ENCODE measurements at places on chromosomes 2 and 18. TPM values are rescaled to one million over a fixed set of nuclear protein-coding genes. Genes with fewer than 3 reads are reported as not detected.

The CYP1B1 gene
- 36.3 TPM for total RNA-seq

The AQP12B gene
- not detected for total RNA-seq

GRCh38 chr2:183093857-183094657 lies 15.5 kb downstream of the DUSP19 start:
- H3K27me3 ChIP-seq, result no peaks in the 10 kb centered on the region
- DNase-seq, result no peak
- H3K4me3 ChIP-seq, result no peak overlapping the region
- H3K4me1 ChIP-seq, result peaks cover 11% of the 10 kb centered on the region
- no peak overlapping the region for H3K27ac ChIP-seq

DNA sequence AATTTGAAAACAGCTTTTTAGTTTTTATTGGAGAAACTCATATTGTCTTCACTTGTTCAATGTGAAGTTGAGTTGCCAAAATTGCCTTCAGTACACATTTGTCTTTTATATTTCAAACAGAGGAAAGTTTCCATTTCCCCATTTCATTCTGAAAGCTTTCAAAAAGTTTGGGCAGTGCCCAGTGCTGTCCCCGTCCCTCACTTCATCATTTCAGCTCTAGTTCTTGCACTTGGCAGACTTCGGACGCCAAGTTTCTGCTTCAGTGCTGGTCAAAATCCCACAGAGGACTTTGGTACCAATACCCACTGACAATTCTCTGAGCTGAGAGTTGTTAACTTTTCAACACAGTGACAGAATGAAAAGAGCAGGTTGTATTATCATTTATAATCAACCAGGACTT lies 43.4 kb upstream of the AQP4 start:
- no peaks in the 10 kb centered on the region for H3K36me3 ChIP-seq
- DNase-seq, result no peak
- no peaks in the 10 kb centered on the region for H3K27me3 ChIP-seq
- no peak overlapping the region for H3K4me3 ChIP-seq
- H3K4me1 ChIP-seq, result no peaks in the 10 kb centered on the region
- no peak overlapping the region for H3K27ac ChIP-seq

- H3K27ac ChIP-seq, result no peak overlapping the region
- peaks cover 49% of the 10 kb centered on the region for H3K27me3 ChIP-seq
- no peak overlapping the region for H3K4me3 ChIP-seq
- H3K36me3 ChIP-seq, result no peaks in the 10 kb centered on the region
- H3K4me1 ChIP-seq, result no peaks in the 10 kb centered on the region
Measured at GRCh38 chr2:232508251-232508650, 11.9 kb upstream of the PRSS56 start.

DNA sequence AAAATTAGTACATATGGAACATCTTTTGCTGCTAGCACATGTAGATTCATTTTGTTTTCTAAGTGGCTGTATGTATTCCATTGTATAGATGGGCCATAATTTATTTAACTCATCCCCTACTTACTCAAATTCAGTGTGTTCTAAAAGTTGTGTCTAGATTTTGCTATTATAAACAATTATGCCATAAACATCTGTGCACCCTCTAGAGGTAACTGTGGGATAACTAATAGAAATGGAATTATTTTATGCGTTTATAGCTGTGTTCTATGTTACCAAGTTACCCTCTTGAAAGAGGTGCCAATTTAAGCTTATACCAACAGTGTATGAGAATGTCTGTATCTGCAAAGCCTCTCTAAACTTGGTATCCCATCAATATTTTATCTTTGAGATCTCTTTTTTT lies 100.4 kb downstream of the MMADHC start:
- no peaks in the 10 kb centered on the region for H3K27me3 ChIP-seq
- H3K4me1 ChIP-seq, result no peaks in the 10 kb centered on the region
- DNase-seq, result no peak
- H3K36me3 ChIP-seq, result no peaks in the 10 kb centered on the region

- H3K4me3 ChIP-seq, result no peak overlapping the region
- peak overlapping the region; percentile 53 for H3K27ac ChIP-seq
- no peaks in the 10 kb centered on the region for H3K27me3 ChIP-seq
Measured at GRCh38 chr2:43312755-43313641, 86.6 kb upstream of the ZFP36L2 start.

The FAM210A gene
- total RNA-seq, result 29.3 TPM

DNA sequence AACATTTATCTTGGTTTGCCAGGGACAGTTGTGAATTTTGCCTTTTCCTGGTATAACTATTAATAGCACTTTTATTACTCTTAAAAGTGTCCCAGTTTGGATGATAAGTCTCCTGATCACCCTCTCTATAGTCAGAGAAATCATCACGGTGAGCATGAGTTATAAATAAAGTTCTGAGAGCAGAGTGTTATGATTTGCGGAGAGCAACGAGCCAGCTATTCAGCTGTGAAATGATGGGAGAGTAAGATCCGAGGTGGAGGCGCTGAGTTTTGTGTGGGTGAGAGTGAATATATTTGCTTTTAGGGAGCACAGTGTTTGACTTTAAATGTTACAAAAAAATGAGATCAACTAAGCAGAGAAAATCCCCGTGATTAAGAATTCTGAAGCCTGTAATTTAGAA lies 179.6 kb downstream of the DSC3 start:
- no peak overlapping the region for H3K4me3 ChIP-seq
- no peak for DNase-seq
- H3K27me3 ChIP-seq, result no peaks in the 10 kb centered on the region

- H3K27me3 ChIP-seq, result no peaks in the 10 kb centered on the region
- peak overlapping the region; percentile 62 for H3K27ac ChIP-seq
- H3K4me3 ChIP-seq, result peak overlapping the region; percentile 39
- H3K4me1 ChIP-seq, result peaks cover 19% of the 10 kb centered on the region
Measured at GRCh38 chr2:190607014-190607597, 41.8 kb upstream of the NAB1 start.

GRCh38 chr2:151289972-151290866 lies 751 bp upstream of the NMI start:
- H3K4me3 ChIP-seq, result peak overlapping the region; percentile 69
- H3K27me3 ChIP-seq, result no peaks in the 10 kb centered on the region
- H3K36me3 ChIP-seq, result no peaks in the 10 kb centered on the region
- H3K4me1 ChIP-seq, result peaks cover 19% of the 10 kb centered on the region

DNA sequence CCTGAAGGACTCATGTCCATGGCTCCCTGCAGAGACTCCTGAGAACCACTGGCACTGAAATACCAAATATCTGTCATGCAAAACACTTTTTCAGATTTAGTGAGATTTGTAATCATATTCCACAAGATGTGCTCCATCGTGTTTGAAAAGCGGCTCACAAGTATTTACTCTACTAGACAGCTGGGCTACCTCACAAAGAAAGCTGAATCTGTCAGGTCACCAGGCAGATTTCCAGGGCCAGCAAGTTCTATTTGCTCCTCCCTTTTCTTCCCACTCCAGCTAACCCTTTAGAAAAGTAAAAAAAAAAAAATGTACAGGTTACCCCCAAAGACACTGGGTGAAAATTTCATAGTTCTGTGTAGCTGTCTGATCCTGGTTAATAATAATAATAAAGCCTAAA lies 22.9 kb downstream of the WIPF1 start:
- no peak overlapping the region for H3K27ac ChIP-seq
- no peaks in the 10 kb centered on the region for H3K36me3 ChIP-seq
- DNase-seq, result no peak

- H3K36me3 ChIP-seq, result no peaks in the 10 kb centered on the region
- no peak for DNase-seq
- H3K4me3 ChIP-seq, result no peak overlapping the region
Measured at GRCh38 chr2:172113617-172114016, 10.9 kb upstream of the DLX2 start.

DNA sequence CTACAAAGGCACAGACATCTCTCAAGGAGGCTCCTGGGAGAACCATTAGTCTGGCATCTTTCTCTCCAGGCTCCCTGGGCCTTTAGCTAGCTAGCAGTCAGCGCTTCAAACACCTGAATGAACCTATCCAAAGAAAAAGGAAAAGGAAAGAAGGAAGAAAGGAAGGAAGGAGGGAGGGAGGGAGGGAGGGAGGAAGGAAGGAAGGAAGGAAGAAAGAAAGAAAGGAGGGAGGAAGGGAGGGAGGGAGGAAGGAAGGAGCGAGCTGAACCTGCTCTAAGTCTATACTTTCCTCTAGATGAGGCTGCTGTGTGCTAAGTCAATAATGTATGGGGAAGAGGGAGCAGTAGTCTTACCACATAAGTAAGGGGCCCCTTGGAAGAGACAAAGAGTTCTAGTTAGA lies 5.1 kb upstream of the BCL11A start:
- no peak overlapping the region for H3K27ac ChIP-seq
- peaks cover 47% of the 10 kb centered on the region for H3K27me3 ChIP-seq
- no peak for DNase-seq
- no peak overlapping the region for H3K4me3 ChIP-seq

DNA sequence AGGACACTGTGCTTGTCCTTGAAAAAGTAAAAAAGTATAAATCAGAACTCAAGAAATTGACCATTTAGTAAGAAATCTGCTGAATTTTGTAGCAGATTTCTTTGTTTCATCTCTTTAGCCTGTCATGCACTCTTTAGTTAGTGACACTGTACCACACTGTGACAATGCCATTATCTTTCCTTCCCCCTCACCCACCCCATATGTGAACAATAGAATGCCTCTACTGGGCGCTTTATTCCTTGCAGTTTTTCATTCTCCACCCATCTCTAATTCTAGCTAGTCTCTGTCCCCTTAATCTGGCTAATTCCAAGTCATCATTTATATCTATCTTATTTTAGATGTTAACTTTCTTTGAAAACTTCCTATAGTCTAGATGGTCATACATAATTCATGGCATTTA lies 241.0 kb downstream of the LRP1B start:
- no peak overlapping the region for H3K27ac ChIP-seq
- no peak for DNase-seq
- no peaks in the 10 kb centered on the region for H3K27me3 ChIP-seq
- no peak overlapping the region for H3K4me3 ChIP-seq
- no peaks in the 10 kb centered on the region for H3K36me3 ChIP-seq

- 0 out of 2 replicates have a peak, but pooled peaks cover 5% of the 10 kb centered on the region for H3K36me3 ChIP-seq
- no peak for DNase-seq
- peaks cover 4% of the 10 kb centered on the region for H3K4me1 ChIP-seq
- no peak overlapping the region for H3K4me3 ChIP-seq
Measured at GRCh38 chr2:232013701-232014353, 52.3 kb downstream of the DIS3L2 start.

- no peak overlapping the region for H3K27ac ChIP-seq
- no peak for DNase-seq
- no peak overlapping the region for H3K4me3 ChIP-seq
Measured at GRCh38 chr2:229980431-229981184, 58.3 kb downstream of the FBXO36 start.

The FBXO48 gene
- total RNA-seq, result 1.2 TPM

DNA sequence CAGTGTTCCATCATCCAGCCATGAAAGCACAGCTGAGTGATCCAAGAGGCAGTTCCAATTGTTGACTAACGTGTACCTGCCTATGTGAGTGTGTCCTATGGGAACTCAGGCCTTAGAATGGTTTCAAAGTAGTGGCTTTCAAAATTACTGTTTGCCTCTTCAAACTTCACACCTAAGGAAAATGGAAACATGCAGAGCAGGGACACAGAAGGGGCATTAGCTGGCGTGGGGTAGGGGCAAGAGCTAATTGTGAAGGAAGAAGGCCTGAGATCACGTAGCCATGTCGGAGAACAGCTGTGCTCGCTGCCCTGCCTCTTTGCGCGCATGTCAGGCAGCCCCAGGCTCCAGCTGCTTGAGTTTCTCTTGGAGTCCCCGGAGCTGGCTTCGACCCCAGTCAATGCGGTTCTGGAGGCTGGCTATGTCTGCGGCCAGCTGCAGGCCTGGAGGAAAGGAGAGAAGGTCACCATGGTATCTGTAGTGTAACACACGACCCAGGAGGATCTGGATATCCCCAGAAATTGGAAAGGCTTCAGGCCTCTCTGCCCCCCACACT lies 3.8 kb upstream of the IMP4 start:
- peaks cover 22% of the 10 kb centered on the region for H3K4me1 ChIP-seq
- no peak overlapping the region for H3K4me3 ChIP-seq
- H3K27ac ChIP-seq, result no peak overlapping the region
- no peaks in the 10 kb centered on the region for H3K27me3 ChIP-seq

GRCh38 chr2:12300019-12300602 lies 416.6 kb upstream of the TRIB2 start:
- peaks cover 30% of the 10 kb centered on the region for H3K4me1 ChIP-seq
- no peaks in the 10 kb centered on the region for H3K27me3 ChIP-seq
- H3K27ac ChIP-seq, result no peak overlapping the region

DNA sequence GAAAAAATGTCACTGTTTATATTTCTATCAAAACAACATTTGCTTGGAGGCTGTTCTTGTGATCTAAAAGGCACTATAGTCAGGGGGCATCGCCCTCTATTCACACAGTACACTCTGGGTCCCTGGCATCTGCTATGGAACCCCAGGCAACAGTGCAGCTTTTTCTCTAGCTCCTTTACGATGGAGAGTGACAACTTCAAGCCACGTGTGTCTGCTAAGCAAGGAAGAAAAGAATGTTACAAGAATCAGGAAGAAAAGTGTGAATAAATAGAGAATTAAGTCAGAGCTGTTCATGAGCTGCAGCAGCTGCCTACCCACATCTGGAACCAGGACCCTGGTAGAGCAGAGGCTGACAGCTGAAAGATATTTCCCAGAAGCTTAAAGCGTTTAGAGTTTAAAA lies 11.2 kb downstream of the RND3 start:
- no peak for DNase-seq
- H3K27ac ChIP-seq, result peak overlapping the region; percentile 93
- no peak overlapping the region for H3K4me3 ChIP-seq
- peaks cover 70% of the 10 kb centered on the region for H3K36me3 ChIP-seq
- H3K27me3 ChIP-seq, result no peaks in the 10 kb centered on the region

DNA sequence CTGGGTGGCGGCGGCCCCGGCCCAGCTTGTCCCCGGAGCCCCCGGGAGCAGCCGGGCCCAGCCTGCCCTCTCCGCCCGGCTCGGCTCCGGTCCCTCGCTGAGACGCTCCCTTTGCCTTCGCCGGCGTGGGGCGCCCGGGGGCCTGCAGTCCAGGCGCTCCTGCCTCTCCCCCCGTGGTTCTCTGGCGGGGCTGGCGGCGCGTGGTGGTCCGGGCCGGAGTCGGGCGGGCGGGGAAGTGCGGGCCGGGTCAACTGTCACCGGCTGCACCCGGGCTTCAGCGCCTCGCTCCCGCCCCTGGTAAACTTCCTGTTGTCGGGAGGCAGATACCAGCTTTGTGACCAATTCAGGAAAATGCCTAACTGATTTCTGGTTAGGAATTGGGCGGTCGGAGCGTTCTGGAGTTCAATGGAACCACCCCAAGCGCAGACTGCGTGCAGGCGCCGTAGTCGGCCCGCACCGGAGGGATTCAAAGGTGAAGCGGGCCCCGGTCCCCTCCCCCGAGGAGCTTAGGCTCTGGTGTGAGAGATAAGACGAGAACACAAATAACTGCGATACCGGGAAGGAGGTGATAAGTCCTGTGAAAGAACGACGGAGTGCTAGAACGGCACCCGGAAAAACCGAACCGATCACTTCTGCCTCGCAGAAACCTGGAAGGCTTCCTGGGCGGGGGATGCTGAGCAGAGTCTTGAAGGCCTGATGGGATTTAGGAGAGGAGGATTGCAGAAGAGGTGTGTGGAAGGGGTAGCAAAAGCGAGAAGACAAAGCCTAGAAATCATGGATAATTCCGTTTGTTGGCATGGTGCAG lies 891 bp downstream of the CAB39 start:
- H3K27me3 ChIP-seq, result no peaks in the 10 kb centered on the region
- no peak for DNase-seq
- H3K4me3 ChIP-seq, result peak overlapping the region; percentile 87
- peaks cover 15% of the 10 kb centered on the region for H3K36me3 ChIP-seq
- H3K4me1 ChIP-seq, result peaks cover 49% of the 10 kb centered on the region

The PAX3 gene
- not detected for total RNA-seq

- H3K36me3 ChIP-seq, result no peaks in the 10 kb centered on the region
- no peaks in the 10 kb centered on the region for H3K27me3 ChIP-seq
- peak; percentile 37 for DNase-seq
- H3K27ac ChIP-seq, result no peak overlapping the region
Measured at GRCh38 chr2:31286961-31287550, 53.1 kb downstream of the EHD3 start.

- H3K4me1 ChIP-seq, result no peaks in the 10 kb centered on the region
- DNase-seq, result no peak
- no peak overlapping the region for H3K4me3 ChIP-seq
- no peak overlapping the region for H3K27ac ChIP-seq
Measured at GRCh38 chr2:15092691-15093090, 460.2 kb downstream of the LRATD1 start.
